ENCODE measurements at places on chromosomes 5 and 9. TPM values are rescaled to one million over a fixed set of nuclear protein-coding genes. Genes with fewer than 3 reads are reported as not detected.

The MAN2A1 gene
- 36.6 TPM for total RNA-seq

The TGFBR1 gene
- total RNA-seq: 31.5 TPM

The SARDH gene
- 0.12 TPM for total RNA-seq

The LPAR1 gene
- total RNA-seq: 7.5 TPM

The DNM1 gene
- 2.2 TPM for total RNA-seq

The GRIA1 gene
- not detected for total RNA-seq

The GOLPH3 gene
- 48.3 TPM for total RNA-seq

The CEL gene
- total RNA-seq: 2.4 TPM

DNA sequence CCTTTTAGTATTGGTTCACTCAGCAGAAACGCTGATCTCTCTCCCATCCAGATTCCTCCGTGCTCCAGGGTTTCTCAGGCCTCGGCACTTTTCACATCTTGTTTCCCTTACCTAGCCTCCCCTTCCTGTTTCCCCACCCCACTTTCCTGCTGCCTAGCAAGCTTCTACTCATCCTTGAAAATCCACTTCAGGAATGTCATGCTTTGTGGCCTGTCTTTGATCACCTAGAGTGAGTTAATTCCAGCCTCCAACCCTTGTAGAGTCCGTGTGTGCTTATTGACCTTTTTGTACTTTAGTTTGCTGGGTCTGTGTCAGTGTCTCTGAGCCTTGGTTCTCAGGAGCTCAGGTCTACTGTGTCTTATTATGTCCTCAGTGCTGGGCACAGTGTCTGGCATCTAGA lies 116.6 kb downstream of the AOPEP start:
- ATAC-seq: no peak

DNA sequence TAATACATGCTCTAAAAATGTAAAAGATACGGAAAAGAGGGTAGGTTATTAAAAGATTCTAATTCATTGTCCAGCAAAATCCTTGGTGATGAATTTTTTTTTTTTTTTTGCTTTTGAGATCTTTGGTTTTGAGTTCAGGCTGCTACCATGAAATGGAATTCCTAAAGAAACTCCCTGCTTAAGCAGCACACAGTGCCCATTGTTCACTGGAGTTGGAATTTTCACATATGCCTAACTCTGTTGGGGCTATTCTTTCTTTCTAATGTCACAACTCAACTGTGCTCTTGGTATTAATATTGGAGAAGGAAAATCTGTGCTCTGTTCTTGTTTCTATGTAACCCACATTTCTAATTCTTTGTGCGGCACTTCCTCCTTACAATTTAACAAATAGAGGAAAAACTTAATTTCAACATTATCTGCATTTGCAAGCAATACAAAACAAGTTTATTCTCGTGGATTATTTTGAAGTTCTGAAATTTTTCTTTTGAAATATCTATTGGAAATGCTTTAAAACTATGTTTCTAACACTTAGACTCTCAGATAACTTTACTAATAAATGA lies 21.6 kb downstream of the MATR3 start:
- no peak for ATAC-seq

- no peak for ATAC-seq
Measured at GRCh38 chr5:167143716-167144115, 1147.7 kb upstream of the WWC1 start.

GRCh38 chr5:109868737-109869136 lies 179.0 kb downstream of the MAN2A1 start:
- ATAC-seq: no peak

DNA sequence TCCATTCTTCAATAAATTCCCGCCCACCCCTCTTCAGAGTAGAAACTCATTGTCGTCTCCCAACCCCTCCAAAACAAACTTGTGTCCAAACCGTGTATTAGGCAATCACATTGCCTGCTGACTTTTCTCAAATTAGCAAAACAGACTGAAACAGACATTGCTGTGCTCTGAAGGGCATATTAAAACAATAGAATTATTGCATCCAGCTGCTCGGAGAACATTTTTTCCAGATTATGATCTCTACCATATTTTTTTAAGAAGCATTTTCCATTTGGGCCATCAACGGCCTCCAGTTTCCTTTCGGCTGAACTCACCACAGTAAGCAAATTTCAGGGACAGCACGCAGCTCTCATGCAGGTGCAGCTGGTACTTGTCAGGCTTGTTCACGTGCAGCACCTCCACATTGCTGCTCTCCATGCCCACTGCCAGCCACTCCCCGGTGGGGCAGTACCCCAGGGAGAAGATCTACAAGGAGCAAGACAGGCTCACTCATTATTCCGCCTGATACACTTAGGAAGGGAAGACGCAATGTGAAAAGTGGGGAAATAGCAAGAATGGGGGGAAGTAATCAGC lies 104.1 kb downstream of the TLE1 start:
- ATAC-seq: no peak

DNA sequence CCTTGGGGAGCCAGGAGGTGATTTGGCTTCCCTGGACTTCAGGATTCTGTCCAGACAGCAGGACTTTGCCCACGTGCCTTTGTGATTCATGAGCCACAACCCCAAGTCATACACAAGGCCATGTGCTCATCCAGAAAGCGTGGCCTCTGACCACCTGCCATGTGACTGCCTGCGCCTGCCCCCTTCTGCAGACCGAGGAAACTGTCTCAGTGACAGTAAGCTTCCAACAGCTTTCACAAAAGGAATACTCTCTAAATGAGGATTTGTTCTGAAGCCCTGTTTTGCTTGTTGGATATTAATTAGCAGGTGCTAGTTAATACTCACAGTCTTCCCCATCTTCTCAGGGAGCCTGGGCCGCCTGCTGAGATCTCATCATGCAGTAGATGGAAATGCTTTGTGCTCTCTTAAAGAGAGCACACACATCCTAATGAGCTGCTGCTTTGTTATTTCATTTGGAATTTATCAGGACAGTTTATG lies 36.9 kb upstream of the ANGPTL2 start:
- ATAC-seq: no peak

DNA sequence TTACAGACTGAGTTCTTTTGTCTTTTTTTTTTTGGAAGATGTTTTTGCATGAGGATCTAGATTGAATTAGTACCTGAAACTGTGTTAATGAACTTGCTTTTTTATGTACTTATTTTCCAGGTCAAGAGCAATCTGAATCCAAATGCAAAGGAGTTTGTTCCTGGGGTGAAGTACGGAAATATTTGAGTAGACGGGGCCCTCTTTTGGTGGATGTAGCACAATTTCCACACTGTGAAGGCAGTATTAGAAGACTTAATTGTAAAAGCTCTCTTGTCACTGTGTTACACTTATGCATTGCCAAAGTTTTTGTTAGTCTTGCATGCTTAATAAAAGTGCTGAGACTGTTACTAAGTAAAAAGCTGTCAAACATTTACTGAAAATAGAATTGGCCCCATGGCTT lies 14.5 kb downstream of the SLC23A1 start:
- ATAC-seq: no peak

DNA sequence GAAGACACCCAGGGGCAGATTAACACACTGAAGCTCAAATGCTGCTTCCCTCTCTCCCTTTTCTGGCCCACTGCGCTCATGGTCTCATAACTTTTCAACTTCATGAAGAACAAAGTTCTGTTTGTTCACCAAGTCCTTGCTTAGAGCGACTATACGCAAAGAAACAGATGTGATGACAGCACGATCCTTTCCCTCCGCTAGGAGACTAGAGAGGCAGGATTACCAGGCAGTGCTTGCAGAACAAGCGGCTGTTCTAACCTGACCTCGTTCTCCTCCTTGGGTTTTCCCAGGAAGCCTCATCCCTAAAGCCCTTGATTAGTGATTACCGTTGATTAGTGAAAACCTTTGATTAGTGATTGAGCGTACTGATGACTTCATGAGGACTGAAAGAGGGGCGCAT lies 649.9 kb downstream of the IRX1 start:
- no peak for ATAC-seq

GRCh38 chr5:166050531-166050930 lies 2240.9 kb upstream of the WWC1 start:
- no peak for ATAC-seq

DNA sequence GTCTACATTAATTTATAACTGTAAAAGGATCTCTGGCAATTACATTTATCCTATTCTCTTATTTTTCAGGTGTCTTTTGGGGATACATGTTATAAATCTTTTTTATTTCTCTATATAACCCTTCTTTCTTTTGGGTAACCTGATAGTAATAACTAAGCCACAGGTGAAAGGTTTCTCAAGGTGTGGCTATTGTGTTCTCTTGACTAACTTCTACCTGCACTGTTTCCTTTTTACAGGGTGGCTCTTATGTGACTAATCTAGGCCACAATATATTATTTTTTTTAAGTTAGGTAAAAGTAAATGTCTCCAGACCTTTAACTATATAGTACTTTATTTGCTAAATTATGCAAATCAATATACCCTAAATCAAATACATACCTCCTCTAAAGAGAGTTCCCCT lies 193.2 kb downstream of the EFNA5 start:
- peak; percentile 80 for ATAC-seq

- ATAC-seq: no peak
Measured at GRCh38 chr5:130923543-130924124, 241.4 kb downstream of the HINT1 start.

DNA sequence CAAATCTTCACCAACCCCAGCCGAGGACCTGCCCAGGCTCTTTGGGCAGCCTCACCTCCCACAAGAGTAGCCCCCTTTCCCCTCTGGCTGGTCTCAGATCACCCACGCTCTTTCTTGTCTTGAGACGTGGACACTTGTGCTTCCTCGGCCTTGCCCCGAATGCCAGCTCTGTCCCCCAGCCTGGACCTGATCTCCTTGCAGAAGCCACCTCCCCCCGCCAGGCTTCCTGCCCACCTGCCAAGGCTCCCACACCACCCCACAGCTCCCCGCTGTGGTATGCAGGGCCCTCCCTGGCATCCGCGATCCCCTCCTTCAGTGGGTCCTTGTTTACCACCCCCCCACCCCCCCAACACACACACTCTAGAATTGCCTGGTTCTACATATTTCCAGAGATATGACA lies 133.7 kb downstream of the ROR2 start:
- ATAC-seq: no peak

DNA sequence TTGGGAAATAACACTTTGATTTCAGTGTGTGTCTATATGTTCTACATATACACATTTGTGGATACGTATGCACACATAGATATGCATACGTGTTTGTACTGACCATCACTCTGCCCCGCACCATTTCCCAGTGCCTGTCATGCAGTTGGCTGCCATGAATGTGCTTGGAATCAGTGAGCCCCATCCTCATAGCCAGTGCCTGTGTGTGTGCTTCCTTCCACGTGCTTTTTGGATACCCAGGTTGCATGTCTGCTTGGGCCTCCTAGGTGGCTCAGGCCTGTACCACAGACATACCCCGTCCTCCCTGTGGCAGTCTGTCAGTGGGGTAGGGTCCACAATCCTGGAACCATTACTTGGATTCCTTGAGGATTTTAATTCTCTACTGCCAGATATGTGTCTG lies 243.6 kb downstream of the FANCC start:
- ATAC-seq: no peak

DNA sequence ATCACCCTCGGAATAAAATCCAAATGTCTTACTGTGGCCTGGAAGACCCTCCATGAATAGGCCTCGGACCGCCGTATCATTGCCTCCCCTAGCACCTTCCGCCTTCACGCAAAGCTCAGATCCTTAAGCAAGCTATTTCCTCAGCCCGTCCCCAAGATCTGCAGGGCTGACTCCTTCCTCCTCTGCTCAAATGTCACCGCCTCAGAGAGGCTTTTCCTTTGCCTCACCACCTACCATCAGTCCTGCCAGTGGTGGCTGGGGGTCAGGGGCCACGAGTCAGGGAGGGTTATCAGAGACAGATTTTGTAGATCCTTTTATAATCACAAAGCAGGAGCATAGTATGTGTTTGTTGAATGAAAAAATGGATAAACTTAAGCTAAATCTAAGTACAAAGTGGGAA lies 74.4 kb upstream of the KIF2A start:
- ATAC-seq: no peak

GRCh38 chr5:177364159-177364962 lies 6.6 kb downstream of the RGS14 start:
- ATAC-seq: no peak

- no peak for ATAC-seq
Measured at GRCh38 chr5:169389318-169389717, 88.4 kb upstream of the SLIT3 start.

DNA sequence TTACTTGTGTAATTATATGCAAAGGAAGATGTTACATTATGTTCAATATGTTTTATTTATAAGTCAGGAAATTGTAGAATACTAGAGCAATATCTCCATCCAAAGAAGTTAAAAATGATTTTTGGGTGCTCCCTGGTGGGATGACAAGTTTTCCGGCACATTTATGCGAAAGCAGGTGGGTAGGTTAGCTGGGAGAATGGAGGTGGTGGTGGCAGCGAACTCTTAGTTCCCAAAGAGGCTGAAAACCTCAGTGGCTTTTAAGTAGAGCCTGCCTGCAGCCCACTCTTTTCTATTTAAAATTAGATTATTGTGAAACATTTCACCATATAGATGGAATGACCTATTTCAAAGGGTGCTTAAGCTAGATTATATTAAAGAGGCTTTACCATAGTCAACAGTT lies 51.8 kb downstream of the ANKRD33B start:
- no peak for ATAC-seq

Data from esophagus mucosa (tissue), 1 donor.